ENCODE measurements at places on chromosomes 4 and X.

GRCh38 chr4:11436673-11437072 lies 8.0 kb upstream of the HS3ST1 start:
- no peak for DNase-seq

DNA sequence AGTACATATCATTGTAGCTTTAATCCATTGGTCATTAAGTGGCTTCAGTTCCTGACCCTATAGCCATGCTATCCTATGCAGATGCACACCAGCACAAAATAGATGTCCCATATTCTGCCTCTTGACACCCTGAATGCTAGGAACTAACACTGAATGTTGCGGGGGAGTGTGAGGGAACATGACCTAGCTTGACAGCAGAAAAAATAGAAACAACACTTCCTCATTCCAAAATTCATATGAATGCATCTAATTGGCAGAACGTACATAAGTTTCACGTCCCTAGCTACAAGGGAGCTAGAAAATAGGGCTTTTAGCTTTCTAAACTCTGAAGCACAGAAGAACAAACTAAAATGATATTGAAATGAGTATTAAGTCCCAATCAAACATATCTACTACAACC lies 14.4 kb upstream of the DCAF8L1 start:
- no peak for DNase-seq

DNA sequence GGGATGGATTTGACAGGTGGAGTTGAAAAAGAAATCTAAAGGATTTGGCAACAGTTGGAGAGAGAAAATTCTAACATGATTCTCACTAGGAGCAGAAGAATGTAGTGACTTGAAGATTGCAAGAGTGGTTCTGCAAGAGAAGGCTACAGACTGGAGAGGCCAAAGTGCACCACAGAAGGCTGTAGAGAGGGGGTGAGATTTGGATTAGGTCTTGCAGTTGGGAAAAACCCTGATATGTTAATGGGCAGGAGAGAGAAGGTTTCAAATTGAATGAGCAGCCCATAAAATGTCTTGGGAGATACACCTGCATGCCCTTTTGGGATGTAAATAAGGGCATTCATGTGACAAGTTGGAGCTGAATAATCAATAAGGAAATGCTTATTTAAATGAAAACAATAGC lies 14.7 kb upstream of the VEGFD start:
- DNase-seq = no peak

DNA sequence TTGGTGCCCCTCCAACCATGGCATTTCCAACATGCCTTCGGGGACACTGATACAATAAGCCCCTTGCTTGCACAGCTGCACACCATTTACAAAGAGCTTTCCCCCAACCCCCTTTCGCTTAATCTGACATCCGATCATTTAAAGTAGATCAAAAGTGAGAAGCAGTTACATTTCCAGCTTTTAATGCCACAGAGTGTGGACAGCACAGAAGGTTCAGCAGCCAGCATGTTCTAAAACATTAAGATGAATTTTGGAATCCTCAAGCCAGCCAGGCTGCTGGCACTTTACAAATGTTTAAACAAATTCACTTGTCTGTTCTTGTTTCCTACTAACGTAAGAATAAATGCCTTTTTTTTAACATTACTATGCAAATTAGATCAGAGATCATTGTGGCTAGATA lies 284.4 kb upstream of the LDB2 start:
- DNase-seq = no peak

DNA sequence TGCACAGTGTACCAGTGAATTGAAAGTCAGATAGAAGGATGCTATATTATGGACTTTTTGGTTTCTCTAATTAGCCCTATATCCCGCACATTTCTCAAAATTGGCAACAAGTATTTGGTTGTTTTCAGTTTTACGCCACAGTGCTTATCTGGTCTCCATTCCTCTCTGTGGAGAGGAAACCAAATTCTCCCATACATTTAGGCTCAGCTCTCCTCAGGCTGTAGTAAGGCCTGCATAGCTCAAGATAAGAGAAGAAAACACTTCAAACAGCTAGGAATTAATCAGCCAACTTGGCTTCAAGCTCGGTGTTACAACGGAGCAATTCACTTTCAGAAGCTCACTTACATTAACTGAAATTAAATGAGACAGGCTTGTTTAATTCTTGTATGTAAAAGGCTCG lies 263.2 kb downstream of the PDHA2 start:
- no peak for DNase-seq

DNA sequence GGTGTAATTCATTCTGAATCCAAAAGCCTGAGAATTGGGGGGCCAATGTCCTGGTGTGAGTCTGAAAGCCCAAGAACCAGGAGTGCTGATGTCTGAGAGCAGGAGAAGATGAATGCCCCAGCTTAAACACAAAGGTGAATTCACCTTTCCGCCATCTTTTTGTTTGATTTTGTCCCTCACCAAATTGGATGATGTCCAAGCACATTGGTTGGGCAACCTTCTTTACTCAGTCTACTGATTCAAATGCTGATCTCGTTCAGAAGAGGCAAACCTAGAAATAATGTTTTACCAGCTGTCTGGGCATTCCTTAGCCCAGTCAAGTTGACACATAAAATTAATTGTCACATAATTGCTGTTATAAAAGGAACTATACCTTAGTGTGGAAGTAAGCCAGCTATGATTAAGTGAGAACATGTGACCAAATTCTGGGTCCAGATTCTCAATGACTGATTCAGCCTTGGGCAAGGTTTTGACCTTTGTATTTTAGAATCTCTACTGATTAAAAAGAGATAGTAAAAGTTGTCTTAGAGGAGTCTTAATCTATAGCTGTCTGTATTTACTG lies 34.5 kb upstream of the SLC4A4 start:
- DNase-seq = no peak

DNA sequence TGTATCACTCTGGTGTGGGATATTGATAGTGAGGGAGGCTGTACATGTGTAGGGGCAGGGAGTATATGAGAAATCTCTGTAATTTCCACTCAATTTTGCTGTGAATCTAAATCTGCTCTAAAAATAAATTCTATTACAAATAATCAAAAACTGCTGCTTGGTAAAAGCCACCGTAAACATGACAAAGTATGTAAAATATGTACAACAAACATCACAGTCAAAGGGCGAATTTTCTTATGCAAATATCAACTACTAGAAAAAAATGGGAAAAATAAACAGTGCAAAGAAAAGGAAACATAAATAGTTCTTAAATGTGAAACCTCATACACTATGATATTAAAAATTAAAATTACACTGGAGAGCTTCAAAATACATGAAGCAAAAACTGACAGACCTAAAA lies 105.1 kb upstream of the DCLK2 start:
- DNase-seq = no peak

- DNase-seq = no peak
Observed at GRCh38 chr4:20520901-20521300, 179.4 kb upstream of the PACRGL start.

- no peak for DNase-seq
Observed at GRCh38 chr4:125022855-125023501, 291.8 kb upstream of the FAT4 start.

GRCh38 chr4:78756776-78757175 lies 19.4 kb upstream of the BMP2K start:
- no peak for DNase-seq

DNA sequence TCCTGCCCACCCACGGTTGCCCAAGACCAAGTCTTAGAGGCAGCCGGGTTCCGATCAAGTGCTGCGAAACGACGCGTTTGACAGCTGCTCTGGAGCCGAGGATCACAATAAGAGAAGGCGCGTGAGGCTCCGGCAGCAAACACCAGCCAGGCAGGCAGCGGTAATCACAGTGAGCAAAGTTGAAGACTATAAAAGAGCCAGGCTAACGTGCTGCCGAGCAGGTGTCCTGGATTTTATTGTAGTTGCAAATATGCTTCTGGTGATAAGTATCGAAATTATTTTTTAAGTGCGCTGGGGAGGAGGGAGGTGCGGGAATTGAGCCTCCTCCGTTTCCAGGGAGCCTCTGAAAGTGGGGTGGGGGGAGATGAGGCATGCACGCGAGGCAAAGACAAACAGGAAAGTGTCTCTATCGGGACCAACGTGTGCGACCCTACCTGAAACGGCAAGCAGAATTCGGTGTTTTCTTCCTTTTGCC lies 590 bp downstream of the GABRA2 start:
- DNase-seq = peak; percentile 54

- no peak for DNase-seq
Observed at GRCh38 chrX:29012867-29013266, 425.6 kb downstream of the IL1RAPL1 start.

Data from left hindlimb (tissue), 1 donor.